Activated CD8-positive, alpha-beta T cell treated with anti-CD3 and anti-CD28 coated beads for 36 hours (primary cell): ENCODE measurements at places on chromosomes 16 and 17. TPM values are rescaled to one million over a fixed set of nuclear protein-coding genes. Genes with fewer than 3 reads are reported as not detected.

CBX8 gene
- 9.4 TPM for total RNA-seq

CD300LB gene
- total RNA-seq = not detected

KRT33A gene
- total RNA-seq = not detected

SLX4 gene
- 9.8 TPM for total RNA-seq

TP53TG3B gene
- not detected for total RNA-seq

C17orf100 gene
- 1.6 TPM for total RNA-seq

DNA sequence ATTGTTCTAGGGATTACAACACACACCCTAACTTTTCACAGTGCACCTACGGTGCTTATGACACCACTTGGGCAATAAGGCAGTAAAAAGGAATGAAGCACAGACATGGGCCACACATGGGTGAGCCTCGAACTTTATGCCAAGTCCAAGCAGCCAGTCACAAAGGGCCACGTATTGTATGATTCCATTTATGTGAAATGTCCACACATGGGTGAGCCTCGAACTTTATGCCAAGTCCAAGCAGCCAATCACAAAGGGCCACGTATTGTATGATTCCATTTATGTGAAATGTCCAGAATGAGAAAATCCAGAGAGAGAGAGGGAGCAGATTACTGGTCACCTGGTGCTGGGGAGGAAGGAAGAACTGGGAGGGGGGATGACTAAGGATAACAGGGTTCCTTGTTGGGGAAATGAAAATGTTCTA is 22.2 kb downstream of the RMI2 start:
- H3K36me3 ChIP-seq = no peaks in the 10 kb centered on the region
- H3K27ac ChIP-seq = no peak overlapping the region
- no peak overlapping the region for H3K4me3 ChIP-seq
- peaks cover 26% of the 10 kb centered on the region for H3K4me1 ChIP-seq

GRCh38 chr16:23859713-23860269 is 24.0 kb downstream of the PRKCB start:
- H3K27me3 ChIP-seq = no peaks in the 10 kb centered on the region
- peak overlapping the region; percentile 55 for H3K27ac ChIP-seq
- H3K4me1 ChIP-seq = peaks cover 79% of the 10 kb centered on the region
- H3K36me3 ChIP-seq = peaks cover 16% of the 10 kb centered on the region

DNA sequence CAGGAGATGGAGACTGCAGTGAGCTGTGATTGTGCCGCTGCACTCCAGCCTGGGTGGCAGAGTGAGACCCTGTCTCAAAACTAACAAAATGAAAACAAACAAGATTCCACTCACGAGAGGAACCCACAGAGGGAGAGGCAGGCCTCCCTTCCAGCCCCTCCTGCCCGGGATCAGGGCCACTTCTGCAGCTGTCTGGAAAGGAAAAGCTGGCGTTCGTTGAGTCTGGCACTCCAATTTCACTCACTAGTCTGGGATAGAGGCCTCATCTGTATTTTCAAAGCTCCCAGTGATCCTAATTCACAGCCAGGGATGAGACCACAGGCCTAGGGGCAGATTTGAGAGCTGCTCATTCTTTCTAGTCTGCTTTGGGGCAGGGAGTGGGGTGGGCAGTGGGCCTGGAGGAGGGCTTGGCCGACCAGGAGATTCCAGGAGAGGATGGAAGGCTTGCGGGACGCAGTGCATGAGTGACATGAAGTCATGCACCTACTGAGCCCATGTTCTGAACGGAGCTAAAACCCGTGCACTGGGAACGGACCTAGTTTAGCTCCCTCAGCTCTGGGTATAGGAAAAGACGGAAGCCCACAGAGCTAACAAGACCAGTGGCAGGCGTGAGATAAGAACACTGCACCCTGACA is 54.0 kb downstream of the COTL1 start:
- H3K4me1 ChIP-seq = peaks cover 13% of the 10 kb centered on the region
- H3K4me3 ChIP-seq = no peak overlapping the region
- peaks cover 54% of the 10 kb centered on the region for H3K36me3 ChIP-seq
- H3K27ac ChIP-seq = no peak overlapping the region

DNA sequence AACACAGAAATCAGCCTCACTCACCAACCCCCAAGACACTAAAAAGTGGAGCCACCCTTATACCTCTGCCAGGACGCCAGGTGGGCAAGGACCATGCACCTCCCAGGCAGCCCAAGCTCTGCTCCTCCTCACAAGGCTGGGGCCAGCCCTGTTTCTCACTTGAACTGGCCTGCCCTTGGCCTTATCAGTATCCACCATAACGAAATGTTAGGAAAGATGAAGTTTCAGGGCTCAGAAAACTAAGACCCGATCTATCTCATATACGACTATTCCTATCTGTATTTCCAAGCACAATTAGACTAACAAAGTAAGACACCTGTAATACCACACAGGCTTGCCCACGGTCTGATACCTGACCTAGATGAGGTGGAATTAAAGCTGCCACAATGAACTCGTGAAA is 6.9 kb downstream of the FBXO31 start:
- H3K4me3 ChIP-seq = no peak overlapping the region
- H3K36me3 ChIP-seq = peaks cover 36% of the 10 kb centered on the region
- no peak overlapping the region for H3K27ac ChIP-seq

GRCh38 chr17:68197997-68198930 is 49.6 kb upstream of the AMZ2 start:
- H3K27me3 ChIP-seq = peaks cover 37% of the 10 kb centered on the region
- peaks cover 38% of the 10 kb centered on the region for H3K4me1 ChIP-seq
- no peaks in the 10 kb centered on the region for H3K36me3 ChIP-seq
- H3K4me3 ChIP-seq = peak overlapping the region; percentile 64
- peak overlapping the region; percentile 3 for H3K27ac ChIP-seq

DNA sequence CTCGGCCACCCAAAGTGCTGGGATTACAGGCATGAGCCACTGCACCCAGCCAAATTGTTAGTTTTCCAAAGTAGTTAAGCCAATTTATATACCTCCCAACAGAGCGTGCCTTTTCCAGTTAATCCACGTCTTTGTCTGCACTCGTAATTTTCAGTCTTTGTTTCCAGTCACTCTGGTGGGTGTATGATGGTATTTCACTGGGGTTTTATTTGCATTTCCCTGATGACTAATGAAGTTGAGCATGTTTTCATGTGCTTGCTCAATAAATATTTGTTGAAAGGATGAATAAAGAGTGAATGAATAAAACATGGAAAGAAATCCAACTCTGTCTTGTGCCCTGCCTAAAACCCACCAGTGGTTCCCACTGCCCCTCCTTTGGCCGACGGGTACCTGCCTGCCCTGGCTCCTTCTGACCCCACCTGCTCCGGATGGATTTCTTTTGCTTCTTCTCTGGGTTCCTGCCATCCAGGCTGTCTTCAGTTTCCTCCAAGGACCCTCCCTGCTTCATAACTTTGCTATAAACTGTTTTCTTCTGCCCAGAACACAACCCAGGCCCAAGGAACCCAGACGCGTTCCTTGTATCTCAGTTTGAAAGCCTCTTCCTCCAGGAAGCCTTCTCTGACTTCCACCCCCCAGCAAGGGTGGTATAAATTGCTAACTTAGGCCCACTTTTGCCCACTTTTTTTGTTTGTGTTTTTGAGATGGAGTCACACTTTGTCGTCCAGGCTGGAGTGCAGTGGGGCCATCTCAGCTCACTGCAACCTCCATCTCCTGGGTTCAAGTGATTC is 3.0 kb upstream of the ABCC1 start:
- H3K27me3 ChIP-seq = no peaks in the 10 kb centered on the region
- peaks cover 10% of the 10 kb centered on the region for H3K36me3 ChIP-seq
- no peak for DNase-seq
- H3K4me3 ChIP-seq = no peak overlapping the region
- H3K4me1 ChIP-seq = peaks cover 21% of the 10 kb centered on the region

- no peak overlapping the region for H3K4me3 ChIP-seq
- no peaks in the 10 kb centered on the region for H3K36me3 ChIP-seq
- H3K4me1 ChIP-seq = peaks cover 4% of the 10 kb centered on the region
- no peak overlapping the region for H3K27ac ChIP-seq
- no peaks in the 10 kb centered on the region for H3K27me3 ChIP-seq
- no peak for DNase-seq
Measured at GRCh38 chr16:11994143-11995119, 17.9 kb downstream of the SNX29 start.

DNA sequence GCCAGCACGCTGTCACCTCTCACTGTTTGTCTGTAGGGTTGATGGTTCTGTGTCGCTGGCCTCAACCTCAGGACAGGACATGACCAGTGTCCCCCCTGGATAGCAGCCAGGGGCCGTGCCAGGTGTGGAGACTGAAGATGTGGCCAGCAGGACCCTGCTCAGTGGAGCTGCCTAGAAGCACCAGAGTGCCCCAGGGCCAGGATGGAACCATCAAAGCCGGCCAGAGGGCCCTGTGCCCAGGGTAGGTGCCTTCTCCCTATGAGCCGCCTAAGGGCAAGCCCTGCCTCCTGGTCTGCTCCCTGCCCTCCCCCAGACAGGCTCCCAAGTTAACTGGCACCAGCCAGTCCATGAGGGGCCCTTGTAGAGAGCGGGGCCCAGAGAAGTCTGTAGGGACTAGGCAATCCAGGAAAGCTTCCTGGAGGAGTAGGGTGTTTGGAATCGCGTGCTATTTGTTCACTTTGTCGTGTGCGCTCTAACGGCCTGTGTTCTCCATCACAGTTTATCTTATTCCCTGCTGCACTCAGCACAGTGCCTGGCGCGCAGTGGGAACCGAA is 546 bp upstream of the NDUFB10 start:
- DNase-seq = no peak
- H3K27ac ChIP-seq = peak overlapping the region; percentile 96
- no peaks in the 10 kb centered on the region for H3K27me3 ChIP-seq
- peak overlapping the region; percentile 98 for H3K4me3 ChIP-seq

- H3K36me3 ChIP-seq = no peaks in the 10 kb centered on the region
- peak; percentile 48 for DNase-seq
- H3K4me1 ChIP-seq = peaks cover 32% of the 10 kb centered on the region
- H3K27ac ChIP-seq = peak overlapping the region; percentile 95
- H3K4me3 ChIP-seq = no peak overlapping the region
Measured at GRCh38 chr16:81797443-81797842, 18.4 kb downstream of the PLCG2 start.

DNA sequence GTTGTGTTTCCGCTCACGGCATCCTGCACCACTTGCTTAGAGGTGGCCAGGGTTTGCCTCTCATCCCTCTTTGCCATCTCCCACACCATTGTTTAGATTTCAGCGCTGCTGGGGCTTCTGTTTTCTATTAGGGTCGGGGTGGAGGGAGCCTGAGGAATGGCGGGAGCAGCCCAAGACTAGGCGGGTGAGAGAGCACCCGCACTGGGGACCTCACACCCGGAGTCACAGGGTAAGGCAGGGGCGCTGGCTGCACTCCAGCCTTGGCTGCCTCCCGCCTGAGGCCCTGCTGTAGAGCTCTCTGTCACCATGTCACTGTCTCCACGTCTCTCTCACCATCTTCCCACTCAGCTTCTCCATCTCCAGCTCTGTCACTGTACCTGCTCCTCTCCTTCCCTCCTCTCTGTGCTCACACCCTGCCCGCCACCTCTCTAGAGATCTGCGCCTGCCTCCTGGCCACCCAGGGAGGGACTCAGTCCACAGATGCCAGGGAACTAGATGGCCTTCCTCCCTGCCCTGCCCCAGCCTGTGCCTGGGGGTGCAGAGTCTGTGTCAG is 32.8 kb upstream of the ABCC3 start:
- peaks cover 10% of the 10 kb centered on the region for H3K27me3 ChIP-seq
- H3K36me3 ChIP-seq = no peaks in the 10 kb centered on the region
- no peak for DNase-seq

- no peak overlapping the region for H3K4me3 ChIP-seq
- no peaks in the 10 kb centered on the region for H3K36me3 ChIP-seq
- no peaks in the 10 kb centered on the region for H3K4me1 ChIP-seq
- DNase-seq = no peak
Measured at GRCh38 chr17:6476076-6476809, 32.0 kb downstream of the PIMREG start.

- H3K4me1 ChIP-seq = peaks cover 4% of the 10 kb centered on the region
- no peaks in the 10 kb centered on the region for H3K36me3 ChIP-seq
- H3K27me3 ChIP-seq = peaks cover 29% of the 10 kb centered on the region
- no peak for DNase-seq
Measured at GRCh38 chr16:4935241-4935855, 1.6 kb downstream of the PPL start.

DNA sequence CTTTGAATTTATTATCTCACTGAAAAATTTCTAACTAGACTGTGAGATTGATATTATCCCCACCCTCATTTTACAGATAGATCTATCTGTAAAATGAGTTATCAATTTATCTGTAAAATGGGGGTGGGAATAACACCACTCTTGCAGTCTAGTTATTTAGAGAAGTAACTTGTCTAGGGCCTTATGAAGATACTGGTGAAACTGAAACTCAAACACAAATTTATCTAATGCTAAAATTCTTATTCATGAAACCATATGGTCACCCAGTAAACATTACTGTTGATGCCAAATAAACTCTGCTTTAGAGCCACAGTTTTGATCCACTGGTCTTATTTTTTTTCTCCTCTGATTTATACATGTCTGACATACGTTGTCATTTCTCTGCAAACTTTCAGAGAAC is 52.1 kb upstream of the SMIM36 start:
- no peak overlapping the region for H3K27ac ChIP-seq
- H3K4me3 ChIP-seq = no peak overlapping the region
- no peaks in the 10 kb centered on the region for H3K4me1 ChIP-seq
- DNase-seq = no peak

DNA sequence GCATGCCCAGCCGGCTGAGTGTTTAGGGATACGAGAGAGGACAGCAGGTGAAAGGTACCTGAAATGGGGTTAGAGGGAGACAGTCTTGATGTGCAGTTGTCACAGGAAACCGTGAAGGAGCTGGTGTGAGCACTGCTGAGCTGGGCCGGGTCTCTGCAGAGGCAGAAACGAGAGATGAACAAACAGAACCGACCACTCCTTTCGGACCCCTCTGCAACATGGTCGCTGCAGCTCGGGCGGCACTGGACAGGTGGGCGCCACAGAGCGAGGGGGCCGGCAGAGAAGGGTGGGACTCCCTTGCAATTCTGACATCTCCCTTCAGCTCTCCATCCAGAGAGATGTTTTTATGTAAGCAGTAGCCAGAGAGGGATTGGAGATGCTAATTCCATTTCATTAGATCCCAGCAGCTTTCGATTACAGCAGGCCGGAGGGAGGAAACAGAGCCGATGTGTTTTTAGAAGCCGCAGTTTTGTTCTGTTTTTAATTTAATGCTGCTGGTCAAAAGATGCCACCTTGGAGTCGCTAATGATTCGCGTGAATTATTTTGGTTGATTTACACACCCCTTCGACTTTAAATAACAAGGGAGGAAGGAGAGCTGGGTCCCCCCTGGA is 86.3 kb upstream of the RPL38 start:
- no peaks in the 10 kb centered on the region for H3K4me1 ChIP-seq
- no peak overlapping the region for H3K4me3 ChIP-seq
- no peak overlapping the region for H3K27ac ChIP-seq
- no peak for DNase-seq
- H3K36me3 ChIP-seq = no peaks in the 10 kb centered on the region
- peaks cover 16% of the 10 kb centered on the region for H3K27me3 ChIP-seq

DNA sequence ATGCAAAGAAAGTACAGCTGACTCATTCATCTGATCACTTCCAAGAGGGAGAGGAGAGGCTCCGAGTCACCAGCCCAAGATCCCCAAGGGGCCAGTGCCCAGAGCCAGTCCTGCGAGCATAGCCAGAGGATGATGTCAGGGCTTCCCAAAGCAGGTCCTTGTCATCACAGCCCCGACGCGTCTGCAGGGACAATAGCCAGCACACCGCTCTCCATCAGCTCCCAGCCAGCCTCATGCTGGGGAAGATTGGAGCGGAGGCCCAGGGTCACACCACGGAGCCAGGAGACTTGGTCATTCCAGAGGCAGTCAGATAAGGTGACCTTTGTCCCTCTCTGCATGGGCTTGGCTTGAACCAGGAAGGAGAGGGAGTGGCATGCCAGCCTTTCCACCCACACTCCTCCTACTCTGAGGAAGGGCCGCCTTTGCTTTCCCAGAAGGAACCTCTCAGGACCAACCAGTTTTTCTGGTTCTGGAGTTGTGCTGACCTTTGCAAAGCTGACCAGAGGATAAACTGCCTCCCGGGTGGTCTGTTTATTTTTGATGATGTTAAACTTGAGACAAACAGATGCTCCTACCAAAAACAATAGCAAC is 58.3 kb upstream of the ARHGAP44 start:
- no peaks in the 10 kb centered on the region for H3K36me3 ChIP-seq
- no peak for DNase-seq
- no peak overlapping the region for H3K4me3 ChIP-seq
- H3K27me3 ChIP-seq = peaks cover 2% of the 10 kb centered on the region
- H3K27ac ChIP-seq = no peak overlapping the region
